ENCODE measurements at places on chromosomes 12 and 14. TPM values are rescaled to one million over a fixed set of nuclear protein-coding genes. Genes with fewer than 3 reads are reported as not detected.

Gene ATG101
- total RNA-seq, result 96.6 TPM

Gene KRT82
- total RNA-seq, result not detected

Gene WDR89
- 8.3 TPM for total RNA-seq

Gene CLEC4D
- not detected for total RNA-seq

Gene ADCK1
- total RNA-seq, result 6.3 TPM

Gene DTX1
- total RNA-seq, result 0.42 TPM

Gene OR10P1
- not detected for total RNA-seq

Gene NRL
- total RNA-seq, result 1.1 TPM

Gene RHOJ
- total RNA-seq, result not detected

Gene KRT5
- 0.62 TPM for total RNA-seq

Gene KIF5A
- total RNA-seq, result 0.29 TPM

Gene TFCP2
- total RNA-seq, result 18.9 TPM

Gene KRT72
- not detected for total RNA-seq

Gene TAS2R19
- total RNA-seq, result not detected

Gene KCNA5
- total RNA-seq, result not detected

Gene SLC7A7
- total RNA-seq, result 28.4 TPM
